RPMI8226 (cell line): ENCODE measurements at places on chromosomes 16 and 17.

DNA sequence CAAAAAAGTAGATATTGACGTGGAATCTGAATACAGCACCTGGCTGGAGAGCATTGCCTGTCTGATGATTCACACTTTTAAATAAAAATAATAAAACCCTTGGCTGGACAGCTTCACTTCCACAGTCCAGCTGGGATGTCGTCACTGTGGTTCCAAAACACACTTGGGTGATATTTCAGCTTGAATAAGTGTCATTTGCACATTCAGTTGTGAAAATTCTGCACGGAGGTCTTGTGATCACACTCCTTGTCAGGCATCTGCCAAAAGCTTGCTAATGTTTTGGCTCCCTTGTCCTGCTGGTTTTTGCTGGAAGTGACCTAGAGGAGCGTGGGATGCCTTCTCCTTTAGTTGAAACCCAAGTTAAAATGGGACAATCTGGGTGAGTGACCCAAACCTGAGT, 60.7 kb downstream of the PCTP start:
- DNase-seq, result no peak

- no peak for DNase-seq
Observed at GRCh38 chr17:81218459-81218858, 4.3 kb downstream of the CEP131 start.

GRCh38 chr17:56064506-56064905, 88.8 kb upstream of the ANKFN1 start:
- no peak for DNase-seq

DNA sequence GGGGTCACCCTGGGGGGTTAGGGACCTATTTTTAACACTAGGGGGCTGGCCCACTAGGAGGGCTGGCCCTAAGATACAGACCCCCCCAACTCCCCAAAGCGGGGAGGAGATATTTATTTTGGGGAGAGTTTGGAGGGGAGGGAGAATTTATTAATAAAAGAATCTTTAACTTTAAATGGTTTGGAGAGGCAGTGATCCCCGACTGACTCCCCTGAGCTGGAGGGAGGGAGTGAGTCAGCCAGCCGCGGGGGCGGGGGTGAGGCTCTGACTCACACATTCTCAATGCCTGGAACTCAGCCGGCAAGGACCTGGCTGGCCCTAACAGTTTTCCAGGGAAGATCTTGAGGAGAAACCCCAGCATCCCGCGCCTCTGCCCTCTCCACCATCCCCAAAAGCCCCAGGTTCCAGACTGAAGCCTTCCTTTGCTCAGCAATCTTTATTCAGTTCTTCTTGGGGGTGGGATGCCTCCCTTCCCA, 1.5 kb downstream of the HCFC1R1 start:
- DNase-seq, result peak; percentile 47

- no peak for DNase-seq
Observed at GRCh38 chr17:45870342-45870974, 23.9 kb upstream of the MAPT start.

DNA sequence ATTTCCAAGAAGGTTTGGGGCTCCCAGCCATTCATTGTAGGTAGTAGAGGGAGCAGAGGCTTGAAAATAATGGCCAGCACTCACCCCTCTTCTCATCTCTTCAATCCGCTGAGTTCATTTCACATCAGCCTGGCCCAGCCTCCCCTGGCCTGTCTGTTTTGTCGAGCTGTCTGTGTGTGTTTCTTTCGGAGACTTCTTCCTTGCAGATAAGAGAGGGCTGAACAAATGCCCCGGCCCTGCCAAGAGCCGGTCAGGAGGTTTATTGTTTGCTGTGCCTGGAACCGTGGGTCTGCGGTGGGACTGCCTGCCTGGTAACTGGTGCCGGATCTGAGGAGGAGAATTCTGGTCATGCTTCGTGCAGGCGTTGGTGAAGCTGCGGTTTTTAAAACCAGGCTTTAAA, 3.4 kb downstream of the VPS4A start:
- DNase-seq, result no peak

DNA sequence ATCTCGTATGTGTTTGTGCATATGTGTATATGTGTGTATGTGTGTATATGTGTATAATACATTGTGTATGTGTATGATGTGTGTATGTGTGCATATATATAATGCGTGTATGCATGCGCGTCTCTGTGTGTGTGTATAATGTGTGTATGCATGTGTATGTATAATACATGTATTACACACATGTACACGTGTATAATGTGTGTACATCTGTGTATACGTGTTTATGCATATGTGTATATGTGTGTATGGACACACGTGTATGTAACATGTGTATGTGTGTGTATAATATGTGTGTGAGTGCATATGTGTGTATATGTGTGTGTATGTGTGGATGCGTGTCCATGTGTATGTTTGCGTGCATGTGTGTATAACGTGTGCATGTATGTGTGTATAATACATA, 433.7 kb upstream of the RBFOX1 start:
- no peak for DNase-seq

GRCh38 chr17:64174686-64175456, 44.9 kb upstream of the ERN1 start:
- DNase-seq, result no peak

GRCh38 chr16:84592718-84593117, 25.2 kb downstream of the COTL1 start:
- DNase-seq, result no peak

DNA sequence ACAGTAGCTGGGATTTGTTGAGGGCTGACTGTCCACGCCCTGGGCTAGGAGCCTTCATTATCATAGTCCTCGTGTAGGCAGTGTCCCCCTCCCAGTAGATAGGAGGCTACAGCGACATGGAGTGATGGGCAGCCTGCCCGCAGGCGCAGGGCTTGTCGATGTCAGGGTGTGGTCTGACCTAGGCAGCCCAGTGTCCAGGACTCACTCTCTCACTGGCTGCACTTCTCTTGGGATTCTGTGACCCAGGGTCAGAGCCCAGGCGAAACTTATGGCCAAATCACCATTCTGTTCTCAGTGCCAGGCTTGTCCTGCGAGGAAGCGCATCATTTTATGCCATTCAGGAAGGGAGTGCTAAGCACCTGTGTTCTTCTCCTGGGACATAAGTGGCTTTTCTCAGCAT, 32.6 kb downstream of the SHISA6 start:
- no peak for DNase-seq

GRCh38 chr17:4527566-4528125, 27.5 kb downstream of the MYBBP1A start:
- no peak for DNase-seq

- no peak for DNase-seq
Observed at GRCh38 chr17:54494721-54495715, 405.6 kb upstream of the TOM1L1 start.

GRCh38 chr16:78284326-78284725, 184.9 kb downstream of the WWOX start:
- DNase-seq, result no peak

DNA sequence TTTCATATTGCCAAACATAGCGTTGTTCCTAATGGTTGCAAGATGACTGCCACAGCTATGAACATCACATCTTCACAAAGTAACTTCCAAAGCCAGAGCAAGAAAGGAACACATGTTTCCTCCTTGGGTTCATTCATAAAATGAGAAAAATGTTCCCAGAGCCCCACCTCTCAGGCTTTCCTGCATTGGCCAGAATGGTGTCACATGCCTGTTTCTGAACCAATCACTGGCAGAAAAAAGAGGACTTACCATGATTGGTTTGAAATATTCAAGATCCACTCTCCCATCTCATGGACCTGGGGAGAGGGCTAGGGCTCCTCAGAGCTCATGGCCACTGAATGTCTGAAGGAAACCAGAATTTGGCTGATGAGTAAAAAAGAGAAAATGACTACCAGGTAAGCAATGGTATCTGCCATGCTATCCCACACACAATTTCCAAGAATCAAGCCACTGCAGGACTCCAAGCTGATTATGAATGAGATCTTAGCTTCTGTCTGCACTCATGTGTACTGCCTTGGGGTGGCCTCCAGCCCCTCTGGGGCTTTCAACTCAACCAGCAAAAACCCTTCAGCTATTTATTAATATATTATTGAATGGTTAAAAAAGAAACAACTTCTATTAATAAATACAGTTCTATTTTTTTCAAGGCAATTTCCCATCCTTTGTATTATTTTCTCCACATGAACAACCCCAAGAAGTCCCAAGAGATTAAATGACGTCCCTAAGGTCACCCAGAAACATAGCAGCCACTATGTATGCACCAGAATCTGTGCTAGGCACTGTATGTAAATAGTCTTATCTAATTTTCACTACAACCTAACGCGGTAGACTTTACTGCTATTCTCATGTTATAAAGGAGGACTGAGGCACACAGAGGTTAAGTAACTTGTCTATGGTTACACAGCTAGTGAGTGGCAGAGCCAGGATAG, 61.4 kb upstream of the TMC5 start:
- no peak for DNase-seq

DNA sequence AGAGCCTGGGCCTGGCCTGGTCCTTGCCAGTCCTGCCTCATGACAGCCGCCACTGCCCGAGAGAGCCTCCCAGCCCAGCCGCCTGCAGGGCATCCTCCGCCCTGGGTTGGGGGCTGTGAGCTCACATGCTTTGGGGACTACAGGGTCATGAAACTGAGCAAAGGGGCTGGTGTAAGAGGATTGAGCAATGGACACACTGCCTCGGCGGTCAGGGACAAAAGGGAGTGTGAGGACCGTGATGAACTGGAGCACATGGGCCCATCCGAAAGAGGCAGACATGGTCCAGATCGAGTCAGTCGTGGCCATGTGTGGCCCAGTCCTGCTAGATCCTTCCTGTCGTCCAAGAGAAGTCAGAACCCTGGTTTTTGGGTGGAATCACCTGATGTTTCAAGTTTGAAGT, 52.3 kb downstream of the GSG1L start:
- no peak for DNase-seq

GRCh38 chr17:82841921-82842596, 2.2 kb upstream of the ZNF750 start:
- DNase-seq, result no peak

- no peak for DNase-seq
Observed at GRCh38 chr16:75112734-75113491, 3.7 kb downstream of the LDHD start.

DNA sequence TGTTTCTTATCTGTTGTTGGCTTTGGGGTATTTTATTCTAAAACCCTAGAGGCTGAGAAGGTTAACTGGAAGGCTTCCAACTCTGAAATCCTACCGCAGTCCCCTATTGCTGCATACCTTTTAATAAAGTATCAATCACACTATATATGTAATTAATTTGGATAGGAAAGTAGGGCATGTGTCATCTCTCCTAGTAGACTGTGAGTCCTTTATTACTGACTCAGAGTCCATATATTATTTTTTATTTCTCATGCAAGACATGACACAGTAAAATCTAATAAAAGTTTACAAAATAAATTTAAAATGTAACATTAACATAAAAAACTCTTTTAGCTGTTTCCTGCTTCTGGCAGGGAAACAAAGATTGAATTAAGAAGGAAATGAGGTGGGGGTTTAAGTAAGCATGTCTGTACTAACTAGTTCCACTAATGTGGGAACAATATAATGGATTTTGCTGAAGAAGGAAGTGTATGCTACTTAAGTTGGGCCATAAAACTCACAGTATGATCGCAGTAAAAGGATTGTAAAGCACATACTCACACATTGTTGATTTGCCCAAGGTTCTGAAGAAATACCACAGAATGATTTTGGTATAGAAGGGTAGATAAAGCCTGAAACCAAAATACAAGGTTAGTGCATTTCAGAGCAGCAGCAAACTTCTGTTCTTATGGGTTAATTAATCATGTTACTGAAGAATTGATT, 97.6 kb upstream of the HLF start:
- no peak for DNase-seq

DNA sequence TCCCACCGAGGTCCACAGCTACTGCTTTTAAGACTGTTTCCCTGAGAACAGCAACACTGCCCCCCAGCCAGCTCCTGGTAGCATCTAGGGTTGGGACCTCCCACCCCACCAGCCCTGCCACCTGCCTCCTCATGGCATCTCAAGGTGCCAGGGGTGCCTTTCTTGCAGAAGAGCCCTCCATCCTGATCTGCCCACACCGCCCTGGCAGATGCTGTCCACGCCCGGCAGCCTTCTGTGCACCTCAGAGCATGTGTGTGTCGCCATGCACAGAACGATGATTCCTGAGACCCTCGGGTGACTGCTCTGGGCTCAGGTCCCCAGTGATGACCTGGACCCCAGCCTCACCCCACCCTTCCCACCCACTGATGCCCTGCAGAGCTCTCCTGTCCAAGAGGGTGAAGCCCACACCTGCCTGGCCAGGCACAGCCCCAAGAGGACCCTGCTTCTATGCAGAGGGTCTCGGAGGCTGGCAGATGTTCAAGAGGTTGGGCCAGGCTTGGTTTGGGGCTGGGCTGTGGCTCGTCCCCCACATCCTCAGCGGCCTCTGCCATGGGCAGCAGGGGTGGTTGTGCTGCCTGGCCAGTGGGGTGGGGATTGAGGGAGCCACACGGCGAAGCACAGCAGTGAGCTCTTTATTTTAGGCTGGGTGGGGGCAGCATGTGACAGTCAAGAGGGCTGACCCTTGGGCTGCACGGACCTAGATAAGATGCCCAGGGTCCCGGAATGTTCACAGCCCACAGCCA, 5.2 kb upstream of the SPATA2L start:
- no peak for DNase-seq

DNA sequence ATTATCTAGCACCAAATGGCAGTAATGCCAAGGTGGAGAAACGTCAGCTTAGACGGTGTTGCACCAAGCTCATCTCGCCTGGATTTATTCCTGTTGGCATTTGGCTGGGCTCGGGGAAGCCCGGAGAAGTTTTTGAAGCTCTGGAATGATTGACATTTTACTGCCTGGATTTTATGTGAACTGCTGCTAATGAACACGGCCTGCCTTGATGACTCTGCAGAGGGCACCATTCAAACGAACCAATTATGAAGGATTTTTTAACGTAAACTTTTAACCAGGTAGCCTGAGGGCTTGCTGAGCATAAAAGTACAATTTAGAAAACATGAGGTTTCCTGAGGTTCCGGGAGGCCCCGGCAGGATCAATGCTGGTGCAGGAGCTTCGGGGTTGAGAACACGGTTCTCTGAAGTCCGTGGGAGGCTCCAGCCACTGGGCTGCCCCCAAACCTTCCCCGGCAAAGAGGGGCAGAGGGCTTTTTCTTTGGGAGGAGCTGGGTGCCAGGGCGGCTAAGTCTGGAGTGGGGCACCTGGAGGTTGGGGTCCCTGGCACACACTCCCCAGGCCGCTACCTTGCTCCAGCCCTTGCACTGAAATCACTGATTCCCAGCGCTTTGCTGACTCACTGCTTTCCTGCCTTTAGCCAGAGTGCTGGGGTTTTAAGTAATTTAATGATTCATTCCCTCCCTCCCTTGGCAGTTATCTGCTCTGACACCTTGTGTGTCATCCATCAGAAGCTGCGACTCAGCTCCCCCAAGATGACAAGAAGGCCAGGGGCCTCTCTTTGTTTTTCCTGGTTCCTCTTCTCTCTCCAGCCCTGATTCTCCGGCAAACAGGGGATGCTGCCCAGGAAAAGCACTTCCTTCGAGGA, 161.2 kb upstream of the IRX3 start:
- no peak for DNase-seq

DNA sequence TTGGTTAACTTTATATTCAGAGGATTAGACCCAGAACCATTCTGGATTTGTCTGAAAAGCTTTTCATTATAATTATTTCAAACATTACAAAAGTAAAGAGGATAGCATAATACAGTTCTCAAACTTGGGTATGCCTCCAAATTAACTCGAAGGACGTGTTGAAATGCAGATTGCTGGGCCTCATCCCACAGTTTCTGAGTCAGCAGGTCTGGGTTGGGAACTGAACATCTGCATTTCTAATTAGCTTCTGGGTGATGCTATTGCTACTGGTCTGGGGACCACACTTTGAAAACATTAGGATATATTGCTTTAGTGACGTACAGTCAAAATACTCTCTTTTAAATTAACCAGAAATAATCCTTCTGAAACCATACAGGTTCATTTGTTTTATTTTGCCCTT, 10.0 kb downstream of the TPPP3 start:
- DNase-seq, result no peak
